GM04504 (cell line): ENCODE measurements at places on chromosomes 7 and 10.

- DNase-seq = no peak
Measured at GRCh38 chr7:144820552-144820951, 15.3 kb downstream of the TPK1 start.

DNA sequence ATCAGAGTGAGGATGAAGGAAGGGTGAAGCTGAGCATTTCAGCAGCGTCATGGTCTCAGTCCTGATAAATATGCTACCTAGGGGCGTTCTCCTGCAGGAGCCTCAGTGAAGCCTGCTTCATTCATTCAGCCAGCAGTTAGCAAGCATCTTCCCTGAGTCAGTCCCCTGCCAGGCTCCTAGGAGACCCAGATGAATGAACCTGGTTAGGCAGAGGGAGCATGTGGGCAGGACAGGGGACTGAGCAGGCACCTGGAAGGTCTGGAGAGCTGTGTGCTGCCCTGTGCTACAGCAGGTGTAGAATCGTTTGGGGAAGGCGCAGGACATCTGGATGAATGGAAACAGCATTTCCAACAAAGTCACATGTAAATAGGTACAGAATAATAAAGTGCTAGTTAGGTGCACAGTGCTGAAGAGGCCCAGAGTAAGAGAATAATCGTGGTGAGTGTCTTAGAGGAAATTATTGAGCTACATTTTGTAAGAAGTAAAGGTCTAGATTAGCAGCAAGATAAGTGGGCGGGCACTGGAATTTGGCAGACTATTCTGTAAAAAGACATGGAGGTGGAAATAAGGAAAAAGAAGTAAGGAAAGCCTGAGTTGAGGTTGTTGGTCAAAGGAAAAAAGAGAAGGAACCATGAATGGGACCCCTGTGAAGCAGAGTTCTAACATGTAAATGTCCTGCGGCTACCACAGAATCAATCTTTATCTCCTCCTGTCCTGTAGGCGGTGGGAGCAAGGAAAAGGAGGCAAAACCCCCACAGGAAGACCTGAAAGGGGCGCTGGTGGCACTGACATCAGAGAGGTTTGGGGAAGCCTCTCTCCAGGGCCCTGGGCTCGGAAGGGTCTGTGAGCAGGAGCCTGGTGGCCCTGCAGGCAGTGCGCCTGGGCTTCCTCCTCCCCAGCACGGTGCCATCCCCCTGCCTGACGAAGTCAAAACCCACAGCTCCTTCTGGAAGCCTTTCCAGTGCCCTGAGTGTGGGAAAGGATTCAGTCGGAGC is 12.0 kb downstream of the ZSCAN25 start:
- no peak for DNase-seq

DNA sequence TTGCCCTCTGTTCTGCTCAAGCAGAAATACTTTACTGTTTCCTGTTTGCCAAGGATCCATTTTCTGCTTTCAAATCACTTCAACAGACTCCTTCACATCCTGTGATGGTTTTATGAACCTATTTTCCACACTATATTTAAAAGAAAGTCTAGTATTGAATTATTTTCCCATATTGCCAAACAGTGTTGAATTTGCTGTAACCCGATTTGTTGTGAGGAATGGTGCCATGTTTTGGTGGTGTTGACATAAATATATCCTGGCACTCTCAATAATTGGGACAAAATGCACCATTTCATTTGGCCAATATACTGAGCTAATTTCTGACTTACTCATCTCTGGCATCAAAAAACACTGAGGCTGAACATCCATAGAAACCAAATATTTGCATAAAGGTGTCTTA is 615.4 kb upstream of the SEMA3D start:
- no peak for DNase-seq

DNA sequence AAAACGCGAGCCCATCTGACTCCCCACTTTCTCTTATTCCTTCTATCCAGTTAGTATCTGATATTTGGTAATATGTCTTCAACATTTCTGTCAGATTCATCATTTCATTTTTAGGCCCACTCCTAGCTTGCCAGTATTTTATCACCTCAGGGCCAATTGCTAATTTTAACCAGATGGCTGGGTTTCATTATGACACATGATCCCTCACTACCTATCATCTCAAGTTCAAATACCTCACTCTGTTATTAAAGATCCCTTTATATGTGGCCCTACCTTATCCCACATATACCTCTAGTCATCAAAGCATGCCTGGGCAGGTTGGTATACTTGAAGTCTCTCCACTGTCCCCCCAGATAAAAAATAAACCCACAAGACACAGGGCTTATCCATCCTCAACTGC is 104.9 kb downstream of the RNLS start:
- DNase-seq = no peak

GRCh38 chr10:69338133-69338456 is 59.8 kb downstream of the HK1 start:
- DNase-seq = no peak

- no peak for DNase-seq
Measured at GRCh38 chr7:50329775-50330174, 25.3 kb downstream of the IKZF1 start.

GRCh38 chr10:63494951-63495350 is 26.2 kb upstream of the REEP3 start:
- DNase-seq = no peak

DNA sequence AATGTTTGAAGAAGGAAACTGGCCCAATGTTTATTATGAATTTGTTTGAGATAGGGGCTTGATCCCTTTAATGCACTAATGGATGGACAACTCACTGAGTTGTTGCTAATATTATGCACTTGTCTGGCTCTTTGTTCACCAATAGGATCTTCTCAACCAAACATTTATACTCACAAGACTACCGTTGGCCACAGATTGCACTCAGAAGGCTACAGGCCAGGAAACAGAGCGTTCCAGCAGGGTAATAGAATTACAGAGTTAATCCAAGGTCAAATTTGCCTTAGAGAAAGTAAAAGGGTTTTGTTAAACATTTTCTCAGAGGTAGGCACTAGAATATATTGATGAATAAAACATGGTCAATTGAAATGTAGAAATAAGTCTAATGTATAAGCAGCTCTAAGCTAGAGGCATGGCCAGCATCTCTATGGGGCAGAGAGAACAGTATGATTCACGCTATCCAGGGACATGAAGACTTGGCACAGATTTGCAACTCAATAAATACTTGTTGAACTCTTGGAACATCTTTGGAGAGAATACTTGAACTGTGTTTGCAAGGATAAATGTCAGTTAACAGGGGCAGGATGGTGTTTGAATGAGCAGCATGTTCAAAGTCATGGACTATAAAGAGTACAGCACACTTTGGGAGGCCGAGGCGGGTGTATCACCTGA is 606.9 kb downstream of the SORCS3 start:
- no peak for DNase-seq

DNA sequence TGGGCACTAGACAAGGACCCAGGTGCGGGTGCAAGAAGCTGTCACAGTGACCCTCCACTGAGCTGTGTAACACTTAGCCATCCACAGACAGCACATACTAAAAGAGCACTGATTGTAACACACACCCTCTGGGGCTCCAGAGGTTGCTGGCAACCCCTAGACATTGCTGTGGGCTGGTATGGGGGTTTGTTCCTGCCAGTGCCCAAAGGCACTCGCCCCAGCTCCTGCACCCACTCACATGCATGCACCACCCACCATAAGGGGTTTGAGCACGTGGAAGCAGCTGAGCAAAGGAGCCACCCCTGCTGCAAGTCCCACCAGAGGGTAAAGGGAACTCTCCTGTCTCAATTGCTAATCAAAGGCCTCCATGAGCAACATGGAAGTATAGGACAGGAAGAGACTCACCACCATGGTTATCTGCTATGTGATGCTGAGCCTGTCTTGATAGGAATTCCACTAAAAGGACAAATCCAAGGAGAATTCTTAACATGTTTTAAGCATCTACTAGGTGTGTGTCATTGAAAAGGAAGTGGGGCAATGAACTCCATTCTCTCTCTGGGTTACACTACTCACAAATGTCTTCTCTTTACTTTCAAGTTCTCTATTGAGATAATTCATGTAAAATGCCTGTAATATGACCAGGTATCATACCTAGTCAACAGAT is 103.1 kb downstream of the GFRA1 start:
- DNase-seq = no peak

GRCh38 chr7:92691578-92691977 is 101.4 kb upstream of the FAM133B start:
- peak; percentile 28 for DNase-seq

DNA sequence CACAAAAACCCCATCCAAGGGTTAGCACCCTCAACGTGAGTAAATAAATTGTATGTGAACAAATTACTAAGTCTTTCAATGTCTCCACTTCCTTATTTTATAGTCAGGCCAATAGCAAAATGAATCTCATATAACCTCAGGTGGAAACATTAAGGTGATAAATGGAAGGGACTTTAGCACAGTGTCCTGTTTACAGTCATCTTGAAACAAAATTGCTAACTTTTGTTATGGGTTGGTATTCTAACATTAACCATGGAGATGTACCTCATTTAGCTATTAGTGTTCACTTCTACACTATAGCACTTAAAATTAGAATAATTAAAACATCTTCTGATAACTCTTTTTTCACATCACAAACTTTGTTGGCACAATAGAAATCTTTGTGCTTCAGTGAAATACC is 255.8 kb upstream of the CNTNAP2 start:
- DNase-seq = no peak

DNA sequence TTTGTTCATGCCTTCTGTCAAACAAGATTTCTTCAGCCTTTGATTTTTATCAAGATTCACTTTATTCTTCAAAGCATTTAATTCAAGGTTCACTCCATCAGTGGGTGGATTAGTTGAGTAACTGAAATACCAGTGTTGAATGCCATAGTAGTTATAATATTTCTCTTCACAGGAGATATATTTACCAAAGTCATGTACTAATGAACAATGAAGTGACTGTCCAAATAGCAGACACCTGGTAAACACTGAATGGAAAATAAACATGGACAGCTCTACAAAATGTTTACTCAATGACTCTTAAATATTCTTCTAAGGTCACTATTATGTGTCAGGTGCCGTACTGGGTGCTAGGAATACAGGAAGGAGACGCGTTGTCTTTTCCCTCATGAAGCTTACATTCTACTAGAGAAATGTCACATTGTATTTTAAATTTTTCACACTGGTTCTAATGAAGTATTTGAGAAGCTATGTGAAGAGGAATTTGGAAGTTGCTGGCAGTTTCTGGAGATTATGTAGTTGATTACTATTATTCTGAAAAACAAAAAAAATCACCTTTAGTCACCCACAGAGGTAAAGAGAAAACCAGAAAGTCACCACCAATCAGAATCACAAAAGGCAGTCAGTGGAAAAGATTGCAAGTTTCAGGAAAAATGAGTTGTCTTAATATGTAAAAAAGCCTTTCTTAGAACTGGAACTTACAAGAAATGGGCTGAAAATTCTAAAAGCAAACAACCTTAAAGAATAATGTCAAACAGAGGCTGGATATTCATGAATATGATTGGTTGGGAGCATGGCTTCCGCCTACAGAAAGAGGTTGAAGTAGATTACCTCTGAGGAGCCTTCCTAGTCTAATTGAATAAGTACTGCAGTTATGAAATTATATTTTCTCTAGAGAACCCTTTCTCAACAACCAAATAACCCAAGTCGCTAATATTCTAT is 84.5 kb downstream of the RTKN2 start:
- DNase-seq = no peak

- DNase-seq = no peak
Measured at GRCh38 chr10:15640536-15641085, 79.1 kb downstream of the ITGA8 start.

DNA sequence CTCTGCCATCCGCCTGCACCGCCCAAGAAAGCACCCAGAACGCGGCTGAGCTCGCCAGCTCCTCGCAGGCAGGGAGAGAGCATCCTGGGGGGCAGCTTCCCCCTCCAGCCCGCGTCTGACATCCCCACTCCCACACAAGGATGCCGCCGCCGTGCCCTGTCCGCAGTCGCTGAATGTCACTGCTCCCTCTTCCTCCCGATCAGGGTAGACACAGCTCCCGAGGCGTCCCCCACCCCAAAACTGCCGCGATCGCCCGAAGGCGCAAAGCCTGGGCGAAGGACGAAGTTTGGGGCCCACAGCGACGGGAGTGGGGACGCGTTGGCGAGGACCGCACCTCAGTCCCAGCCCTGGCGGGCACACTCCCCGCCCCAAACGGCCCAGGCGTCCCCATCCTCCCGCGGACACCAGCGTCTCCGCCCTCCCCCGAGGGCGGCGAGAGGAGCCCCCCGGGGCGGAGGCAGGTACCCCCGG is 1.5 kb upstream of the KAT6B start:
- DNase-seq = no peak

DNA sequence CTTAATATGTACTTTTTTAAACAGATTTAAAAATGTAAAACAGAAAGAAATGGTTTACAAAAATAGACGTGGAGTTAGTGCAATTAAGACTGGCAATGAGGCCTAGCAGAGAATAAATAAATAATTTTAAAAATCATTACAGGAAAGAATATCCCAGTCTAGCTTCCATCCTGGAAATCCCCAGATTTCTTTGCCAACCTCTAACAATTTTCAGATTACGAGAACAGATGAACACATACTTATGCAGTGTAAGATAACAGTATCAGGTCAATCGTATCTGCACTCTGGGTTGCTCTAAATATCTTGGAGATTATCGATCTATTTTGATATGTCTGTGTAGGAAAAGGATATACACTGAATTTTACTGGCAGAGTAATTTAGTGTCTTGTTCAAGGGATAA is 210.5 kb downstream of the SEMA3A start:
- DNase-seq = no peak

DNA sequence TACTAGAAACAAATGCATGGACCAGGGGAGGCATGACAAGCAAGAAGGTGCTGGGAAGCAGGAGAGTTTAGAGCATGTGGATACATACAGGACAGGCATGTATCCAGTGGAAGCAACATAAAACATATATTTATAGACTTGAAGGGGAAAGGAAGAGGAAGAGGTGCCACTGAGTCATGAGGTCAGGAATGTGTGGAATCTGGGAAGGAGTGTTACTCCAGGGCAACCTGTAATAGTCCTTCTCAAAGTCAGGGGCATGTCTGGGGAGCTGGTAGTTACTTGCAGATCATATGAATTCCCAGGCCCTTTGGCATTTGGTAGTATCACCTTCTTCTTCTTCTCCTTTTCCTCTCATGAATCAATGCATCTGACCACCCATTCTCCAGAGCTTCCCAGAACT is 246.6 kb downstream of the XPNPEP1 start:
- no peak for DNase-seq

- DNase-seq = no peak
Measured at GRCh38 chr10:79127151-79127961, 58.6 kb downstream of the ZMIZ1 start.

DNA sequence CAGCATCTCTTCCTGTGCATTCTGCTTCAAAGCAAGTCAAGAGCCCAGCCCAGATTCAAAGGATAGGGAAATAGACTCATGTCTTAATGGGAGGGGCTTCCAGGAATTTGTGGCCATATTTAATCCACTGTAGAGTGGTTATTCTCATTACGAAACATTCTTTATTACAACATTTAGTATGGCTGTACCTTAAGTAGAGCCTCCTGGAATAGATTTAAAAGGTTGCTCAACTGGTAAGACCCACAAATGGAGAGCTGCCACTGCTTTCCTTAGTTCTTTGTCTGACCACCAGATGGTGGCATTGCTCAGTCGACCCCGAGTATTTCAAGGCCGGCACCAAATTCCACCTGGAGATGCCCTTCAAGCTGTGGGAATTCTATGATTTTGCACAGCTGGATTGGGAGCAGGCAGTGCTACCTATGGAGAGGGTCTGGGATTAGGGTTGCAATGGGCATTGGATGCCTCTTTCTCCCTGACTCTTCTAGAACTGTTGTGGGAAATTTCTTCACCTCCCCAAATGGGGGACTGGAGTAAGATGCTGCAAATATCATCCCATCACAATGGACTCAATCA is 102.2 kb downstream of the RBM20 start:
- DNase-seq = peak; percentile 47

GRCh38 chr7:3548815-3549214 is 247.8 kb downstream of the SDK1 start:
- DNase-seq = no peak
